ENCODE measurements at places on chromosomes 3 and 15. TPM values are rescaled to one million over a fixed set of nuclear protein-coding genes. Genes with fewer than 3 reads are reported as not detected.

GRCh38 chr15:29134239-29134638, 135.4 kb downstream of the NSMCE3 start:
- DNase-seq, result no peak

- DNase-seq, result no peak
Observed at GRCh38 chr3:178761024-178761423, 224.8 kb downstream of the KCNMB2 start.

AADAC gene
- not detected for total RNA-seq

AHSG gene
- total RNA-seq, result not detected
